ENCODE measurements at places on chromosomes 11 and 22. TPM values are rescaled to one million over a fixed set of nuclear protein-coding genes. Genes with fewer than 3 reads are reported as not detected.

SMC1B gene
- not detected for total RNA-seq

SPDYC gene
- not detected for total RNA-seq

ACR gene
- total RNA-seq = 0.26 TPM

PITPNM1 gene
- total RNA-seq = 36.4 TPM

TTC38 gene
- total RNA-seq = 33.9 TPM

ART1 gene
- total RNA-seq = 0.68 TPM

SNX32 gene
- 0.77 TPM for total RNA-seq

TALDO1 gene
- 292 TPM for total RNA-seq

LIF gene
- total RNA-seq = 0.77 TPM

PGM2L1 gene
- total RNA-seq = 7.9 TPM

ACTN3 gene
- total RNA-seq = 0.15 TPM

- DNase-seq = no peak
Measured at GRCh38 chr11:34431979-34432378, 6.8 kb upstream of the CAT start.

DNA sequence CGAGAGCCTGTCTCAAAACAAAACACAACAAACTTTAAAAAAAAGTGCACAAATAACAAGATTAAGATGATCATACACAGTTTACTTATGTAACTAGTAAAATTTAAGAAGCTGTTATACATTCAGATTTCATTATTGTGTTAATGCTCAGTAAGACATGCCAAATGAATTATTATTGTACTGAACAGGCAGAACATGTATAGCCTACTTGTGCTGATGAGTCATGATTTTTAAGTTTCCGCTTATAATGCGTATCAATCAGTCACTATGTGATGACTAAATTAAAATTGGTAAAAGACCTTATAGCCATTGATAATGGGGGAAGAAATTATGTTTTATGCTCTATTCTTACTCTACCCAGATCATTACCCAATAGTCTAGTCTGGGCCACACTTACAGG lies 20.5 kb upstream of the EXPH5 start:
- DNase-seq = no peak

DNA sequence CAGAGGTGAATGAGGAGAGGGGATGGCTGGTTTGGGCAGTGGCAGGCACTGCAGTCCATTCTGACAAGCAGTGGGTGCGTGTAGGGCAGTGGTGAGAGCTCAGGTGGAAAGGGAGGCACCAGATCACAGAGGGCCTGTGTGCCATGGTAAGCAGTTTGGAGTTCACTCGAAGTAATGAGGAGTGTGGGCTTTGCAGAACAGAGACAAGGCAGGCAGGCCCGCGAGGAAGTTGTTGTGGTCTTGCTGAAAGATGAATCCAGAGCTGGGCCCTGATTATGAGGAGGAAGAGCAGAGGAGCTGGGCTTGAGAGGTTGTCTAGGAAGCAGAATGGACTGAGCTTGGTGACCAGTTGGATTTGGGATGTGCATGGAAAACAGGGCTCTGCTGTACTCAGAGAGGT lies 1.6 kb upstream of the DNAJB13 start:
- no peak for DNase-seq

- no peak for DNase-seq
Measured at GRCh38 chr11:71451596-71452198, 1.3 kb upstream of the NADSYN1 start.

DNA sequence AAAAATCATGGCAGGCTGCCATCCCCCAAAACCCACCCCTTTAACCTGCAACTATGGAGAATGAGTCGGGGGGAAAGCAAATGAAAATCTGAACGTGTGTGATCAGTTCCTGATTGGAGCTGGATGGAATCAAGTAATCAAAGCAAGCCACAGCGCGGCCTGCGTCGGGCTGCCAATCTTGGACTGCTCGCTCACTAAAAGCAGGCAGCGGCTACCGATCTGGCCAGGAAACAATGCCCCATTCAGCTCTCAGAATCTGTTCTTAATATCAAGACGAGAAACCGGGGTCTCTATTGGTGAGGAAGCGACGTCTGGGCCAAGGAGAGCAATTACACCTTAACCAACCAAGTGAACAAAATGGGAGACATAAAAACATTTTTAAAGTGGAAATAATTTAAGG lies 472.2 kb downstream of the SOX6 start:
- DNase-seq = no peak

- DNase-seq = peak; percentile 39
Measured at GRCh38 chr11:12159351-12160099, 49.1 kb downstream of the MICAL2 start.

GRCh38 chr11:64633555-64634159 lies 42.6 kb downstream of the SLC22A12 start:
- no peak for DNase-seq

DNA sequence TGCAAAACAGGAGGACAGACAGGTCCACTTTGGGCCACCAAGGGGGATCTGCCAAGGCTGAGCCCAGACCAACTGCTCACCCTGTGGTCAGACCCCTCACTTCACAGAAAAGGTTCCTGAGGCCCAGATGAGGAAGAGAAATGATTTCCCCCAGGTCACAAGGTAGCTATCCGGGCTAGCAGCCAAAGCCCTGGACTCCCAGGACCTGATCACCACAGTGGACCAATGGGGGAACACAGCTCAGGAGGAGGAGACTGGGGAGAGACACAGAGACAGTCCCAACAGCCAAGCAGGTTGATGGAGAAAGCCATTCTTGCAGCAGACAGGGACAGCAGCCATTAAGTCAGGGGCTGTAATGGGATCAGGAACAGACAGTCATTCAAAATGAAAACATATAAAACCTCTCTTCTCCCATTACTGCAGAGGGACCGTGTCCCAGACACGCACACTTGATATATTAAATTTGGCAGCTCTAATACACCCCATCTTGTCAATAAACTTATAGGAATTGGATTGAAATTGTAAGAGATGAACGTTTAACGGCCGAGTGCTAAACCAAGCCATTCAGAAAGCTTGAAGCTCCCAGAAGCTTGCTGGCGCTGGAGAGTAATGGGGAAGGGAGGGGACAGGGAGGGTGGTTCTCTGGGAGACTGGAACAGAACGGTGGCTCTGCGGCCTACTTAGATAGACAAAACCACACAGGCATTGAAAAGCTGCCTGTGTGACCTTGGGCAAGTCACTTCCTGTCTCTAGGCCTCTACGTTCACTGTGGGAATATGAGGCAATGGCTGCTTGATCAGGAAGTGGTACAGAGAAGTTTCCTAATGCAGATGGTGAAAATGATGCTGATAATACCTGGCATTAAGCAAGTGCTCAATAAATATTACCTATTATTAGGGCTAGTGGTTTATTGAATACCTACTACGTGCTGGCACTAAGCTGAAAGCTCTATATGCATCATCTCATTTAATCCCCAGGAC lies 16.0 kb downstream of the ZMAT5 start:
- DNase-seq = no peak

DNA sequence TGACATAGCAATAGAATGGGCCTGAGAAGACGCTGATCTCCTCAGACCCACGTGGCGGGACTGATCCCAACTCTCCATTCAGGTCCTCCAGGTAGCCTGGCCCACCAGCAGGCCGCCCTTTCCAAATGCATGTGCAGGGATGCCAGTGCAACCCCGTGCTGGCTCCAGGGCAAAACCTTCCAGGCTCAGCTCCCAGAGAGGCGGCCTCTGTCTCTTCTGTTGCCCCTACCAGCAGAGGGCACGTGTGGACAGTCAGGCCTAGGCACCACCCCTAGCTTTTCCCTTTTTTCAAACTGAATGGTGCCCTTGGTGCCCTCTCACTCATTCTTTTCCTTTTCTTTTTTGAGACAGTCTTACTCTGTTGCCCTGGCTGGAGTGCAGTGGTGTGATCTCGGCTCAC lies 121.7 kb downstream of the OSBP2 start:
- no peak for DNase-seq

DNA sequence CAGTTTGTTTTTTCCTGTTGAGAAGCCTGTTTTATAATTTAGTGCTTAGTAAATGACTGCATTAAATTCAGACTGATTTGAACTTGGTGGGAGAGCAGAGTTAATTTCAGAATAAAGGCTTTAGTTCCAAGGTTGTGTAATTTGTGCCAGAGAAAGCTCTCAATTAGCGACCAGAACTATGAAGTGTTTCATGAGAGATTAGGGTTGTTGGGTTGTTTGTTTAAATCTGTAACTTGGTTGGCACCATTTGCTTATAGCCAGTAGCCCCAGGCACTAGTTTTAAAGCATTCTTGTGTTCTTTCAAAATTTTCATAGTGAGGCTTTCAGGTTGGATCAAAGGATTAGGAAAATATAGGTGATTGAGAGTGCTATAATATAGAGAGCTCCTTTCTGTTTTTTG lies 25.5 kb downstream of the UVRAG start:
- DNase-seq = no peak

- DNase-seq = peak; percentile 22
Measured at GRCh38 chr22:30582788-30583545, 8.5 kb upstream of the GAL3ST1 start.

DNA sequence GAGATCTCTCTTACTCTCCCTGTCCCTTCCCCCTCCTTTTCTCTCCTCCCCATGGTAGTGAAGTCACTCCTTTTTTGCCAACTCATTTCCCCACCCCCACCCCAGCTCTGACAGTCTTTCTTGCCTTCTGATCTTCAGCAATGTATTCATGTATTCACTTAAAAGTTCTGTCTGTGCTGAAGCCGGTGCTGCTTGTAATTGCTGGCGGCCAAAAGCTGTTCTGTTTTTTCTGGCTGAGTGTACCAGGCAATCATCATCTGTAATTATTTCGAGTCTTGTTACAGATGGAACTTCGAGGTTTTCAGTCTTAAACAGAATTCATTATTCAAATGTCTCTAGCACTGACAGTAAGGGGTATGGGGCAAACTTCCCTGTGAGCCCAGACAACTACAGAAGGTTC lies 99.5 kb downstream of the SPATA19 start:
- no peak for DNase-seq

- peak; percentile 18 for DNase-seq
Measured at GRCh38 chr11:7278314-7278917, 26.7 kb downstream of the SYT9 start.

DNA sequence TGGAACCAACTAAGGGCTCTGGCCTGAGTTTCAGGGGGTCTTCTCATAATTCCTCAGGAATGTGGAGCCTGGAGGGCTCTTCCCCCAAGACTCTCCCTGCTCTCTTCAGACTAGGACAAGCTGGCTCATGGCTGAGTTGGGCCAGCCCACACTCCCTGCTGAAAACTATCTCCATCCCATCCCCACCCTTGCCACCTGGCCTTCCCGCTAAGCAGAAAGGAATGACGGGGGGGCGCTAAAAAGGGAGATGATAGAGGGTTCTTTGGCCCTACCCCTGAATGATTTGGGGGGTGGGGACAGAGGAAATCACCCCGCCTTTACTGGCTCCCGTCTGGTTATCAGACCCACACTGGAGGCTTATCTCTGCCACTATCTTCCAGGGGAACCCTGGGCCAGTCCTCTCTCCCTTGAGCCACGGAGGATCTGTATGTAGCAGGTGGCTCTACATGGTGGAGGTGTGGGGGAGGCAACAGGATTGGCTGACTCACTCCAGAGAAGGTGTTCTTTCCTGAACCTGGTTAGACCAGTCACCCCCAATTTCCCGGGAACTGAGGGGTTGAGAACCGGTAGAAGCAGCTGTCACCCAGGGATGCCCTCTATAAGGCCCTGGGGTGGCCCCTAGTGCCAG lies 5.7 kb downstream of the SMTN start:
- no peak for DNase-seq

DNA sequence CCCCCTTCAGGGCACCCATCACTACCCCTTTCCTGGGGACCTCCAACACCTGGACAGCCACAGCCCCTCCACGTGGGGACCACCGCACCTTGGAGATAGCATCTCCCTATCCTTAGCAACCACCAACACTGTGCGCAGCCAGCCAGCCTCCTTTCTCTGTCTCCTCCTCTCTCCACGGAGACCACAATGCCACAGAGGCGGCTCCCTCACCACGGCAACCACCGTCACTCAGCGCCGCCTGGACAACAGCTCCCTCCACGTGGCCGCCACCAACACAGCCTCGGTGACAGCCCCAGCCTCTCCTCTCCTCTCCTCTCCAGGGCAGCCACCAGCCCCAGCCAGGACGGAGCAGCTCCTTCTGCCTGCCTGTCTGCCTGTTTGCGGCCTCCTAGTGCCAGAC lies 10.5 kb downstream of the ELFN2 start:
- DNase-seq = no peak

- DNase-seq = no peak
Measured at GRCh38 chr22:36940676-36941075, 27.2 kb downstream of the CSF2RB start.

DNA sequence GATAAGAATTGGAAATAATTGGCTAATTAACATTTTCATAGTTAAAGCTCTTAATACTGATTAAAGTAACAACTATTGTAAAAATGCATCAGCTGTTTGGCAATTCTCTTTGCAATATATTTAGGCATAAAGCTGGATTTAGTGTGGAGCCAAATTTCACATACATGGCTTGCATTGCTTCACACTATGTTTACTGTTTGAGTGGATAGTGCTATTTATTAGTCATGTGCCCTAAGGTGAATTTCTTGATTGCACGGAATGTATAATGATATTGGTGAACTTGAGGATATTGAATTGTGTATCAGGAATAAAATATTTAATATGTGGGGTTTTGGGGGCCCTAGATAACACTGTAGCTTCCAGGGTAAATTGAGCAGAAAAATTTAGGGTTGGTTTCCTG lies 100.9 kb downstream of the AASDHPPT start:
- peak; percentile 36 for DNase-seq

GRCh38 chr11:78446210-78446609 lies 28.6 kb upstream of the GAB2 start:
- no peak for DNase-seq

- peak; percentile 67 for DNase-seq
Measured at GRCh38 chr11:64643256-64643881, 52.3 kb downstream of the SLC22A12 start.

DNA sequence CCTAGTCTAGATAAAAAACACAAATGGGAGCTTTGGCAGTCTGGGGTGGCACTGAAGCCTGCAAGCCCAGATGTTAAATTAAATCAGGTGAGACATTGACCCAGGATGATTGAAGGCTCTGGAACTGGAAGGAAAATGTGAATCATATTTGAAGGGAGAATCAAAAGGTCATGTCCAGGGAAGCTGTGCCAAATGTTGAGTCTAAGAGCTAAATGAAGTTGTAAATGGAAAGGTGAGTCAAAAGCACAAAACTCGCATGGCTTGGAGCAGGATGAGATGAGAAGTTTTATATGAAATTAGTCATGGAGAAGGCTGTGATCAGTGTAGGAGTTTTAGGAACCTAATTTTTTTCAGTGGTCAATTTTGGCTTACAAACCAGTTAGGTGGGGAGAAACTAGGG lies 301.1 kb downstream of the BLID start:
- no peak for DNase-seq

DNA sequence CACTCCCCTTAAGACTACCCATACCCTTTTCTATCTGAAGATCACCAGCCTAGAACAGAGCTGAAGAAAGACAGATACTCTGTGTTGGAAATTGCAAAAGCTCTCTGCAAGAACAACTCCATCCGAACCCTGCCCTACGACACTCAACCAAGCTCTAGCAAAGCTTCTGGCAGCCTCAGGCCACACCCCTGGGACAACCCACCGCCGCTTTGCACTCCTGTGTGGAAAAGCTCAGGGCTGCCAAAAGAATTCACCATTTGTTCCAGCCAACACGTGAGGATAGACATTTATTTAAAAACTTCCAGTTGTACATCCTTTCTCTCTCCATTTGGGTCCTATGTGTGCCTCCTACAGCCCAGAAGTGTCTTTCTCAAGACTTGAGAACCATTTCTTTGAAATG lies 62.4 kb upstream of the CD5 start:
- no peak for DNase-seq

All from lung (tissue), 17 donors.